Stimulated activated CD8-positive, alpha-beta memory T cell treated with anti-CD3 and anti-CD28 coated beads, Interleukin-4, amount 100 ng/mL, for 48 hours (primary cell): ENCODE measurements at places on chromosomes 3 and 15.

- DNase-seq, result no peak
Measured at GRCh38 chr3:131535596-131535995, 32.8 kb upstream of the MRPL3 start.

DNA sequence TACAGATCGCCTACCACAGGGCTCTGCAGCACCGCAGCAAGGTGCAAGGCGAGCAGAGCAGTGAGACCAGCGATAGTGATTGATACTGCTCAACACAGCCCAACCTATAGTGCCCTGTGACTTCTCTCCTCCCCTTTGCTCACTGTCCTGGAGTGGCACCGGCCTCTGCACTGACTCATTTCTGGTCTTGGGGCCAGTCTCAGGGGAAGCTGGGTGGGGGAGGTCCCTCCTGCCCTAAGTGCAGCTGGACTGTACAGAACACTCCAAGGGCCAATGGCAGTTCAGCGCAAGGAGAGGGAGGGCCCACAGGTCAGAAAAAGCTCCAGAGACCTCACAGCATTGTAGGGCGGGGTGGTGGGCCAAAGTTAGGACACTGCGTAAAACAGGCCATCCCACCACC, 2.5 kb upstream of the OGG1 start:
- DNase-seq, result no peak

DNA sequence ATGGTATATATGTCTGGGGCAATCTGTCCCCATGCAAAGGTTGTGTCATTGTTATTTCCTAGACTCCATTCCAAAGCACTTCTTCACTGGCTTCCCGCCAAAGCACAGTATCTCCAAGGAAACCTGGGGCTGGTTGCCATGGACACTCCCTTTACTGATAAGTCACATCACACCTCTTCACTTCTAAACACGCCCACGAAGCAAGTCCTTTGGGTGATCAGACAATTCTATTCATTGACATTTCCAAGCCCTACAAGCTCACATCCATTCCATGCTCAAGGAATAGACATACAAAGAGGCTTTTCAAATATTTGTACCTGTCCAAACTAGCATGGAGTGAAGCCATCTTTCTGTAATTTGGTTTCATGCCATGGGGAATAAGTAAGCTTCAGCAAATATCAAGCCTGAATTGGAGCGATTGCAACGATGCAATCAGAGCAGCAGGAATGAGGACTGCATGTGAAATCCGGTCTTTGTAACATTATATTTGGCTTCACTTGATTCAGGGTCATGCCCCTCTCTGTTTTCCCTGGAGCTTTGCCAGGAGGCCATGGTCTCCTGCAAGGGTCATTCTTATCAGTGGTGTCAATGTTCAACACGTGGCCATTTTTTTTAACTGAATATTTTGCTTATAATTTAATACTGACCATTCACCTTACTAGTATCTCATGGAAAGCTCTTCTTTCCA, 201.6 kb upstream of the TMC3 start:
- no peak for DNase-seq

GRCh38 chr15:76976572-76977270, 18.2 kb upstream of the PSTPIP1 start:
- no peak for DNase-seq

DNA sequence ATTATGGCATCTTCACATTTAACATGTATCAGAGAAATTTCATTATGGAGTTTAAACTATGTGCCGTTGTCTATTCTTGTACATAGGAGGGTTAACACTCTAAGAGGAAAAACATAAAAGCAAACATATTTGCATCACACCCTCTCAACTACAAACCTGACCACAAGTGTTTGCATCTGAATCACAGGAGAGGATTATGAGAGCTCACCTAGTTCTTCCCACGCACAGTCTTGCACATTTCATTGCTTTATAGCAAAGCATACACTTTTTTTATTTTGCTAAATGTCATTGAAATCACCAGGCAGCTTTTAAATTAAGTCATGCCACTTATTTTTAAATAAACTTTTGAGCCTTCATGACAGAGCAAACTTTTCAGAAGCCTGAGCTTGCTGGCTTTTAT, 12.5 kb downstream of the TRAT1 start:
- no peak for DNase-seq

GRCh38 chr15:62241135-62241770, 76.2 kb upstream of the C2CD4B start:
- no peak for DNase-seq

DNA sequence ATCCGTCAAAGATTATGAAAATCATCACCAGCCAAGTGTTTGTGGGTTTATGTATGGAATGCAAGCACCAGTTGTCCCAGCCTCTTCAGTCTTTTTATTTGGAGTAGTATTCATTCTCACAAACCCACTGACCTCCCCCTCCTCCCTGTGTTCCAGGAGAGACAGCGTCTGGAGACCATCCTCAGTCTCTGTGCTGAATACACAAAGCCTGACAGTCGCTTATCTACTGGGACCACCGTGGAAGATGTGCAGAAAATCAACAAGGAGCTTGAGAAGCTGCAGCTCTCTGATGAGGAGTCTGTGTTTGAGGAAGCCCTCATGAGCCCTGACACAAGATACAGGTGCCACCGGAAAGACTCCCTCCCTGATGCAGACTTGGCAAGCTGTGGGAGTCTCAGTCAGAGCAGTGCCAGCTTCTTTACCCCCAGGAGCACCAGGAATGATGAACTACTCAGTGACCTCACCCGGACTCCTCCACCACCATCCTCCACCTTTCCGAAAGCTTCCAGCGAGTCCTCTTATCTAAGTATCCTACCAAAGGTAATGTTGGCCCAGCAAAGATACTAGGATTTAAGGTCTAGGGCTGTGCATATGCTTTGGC, 54.2 kb downstream of the PHLDB2 start:
- no peak for DNase-seq

GRCh38 chr3:153096731-153097131, 65.3 kb upstream of the RAP2B start:
- DNase-seq, result no peak

- DNase-seq, result no peak
Measured at GRCh38 chr3:69867941-69868505, 128.8 kb downstream of the MITF start.

DNA sequence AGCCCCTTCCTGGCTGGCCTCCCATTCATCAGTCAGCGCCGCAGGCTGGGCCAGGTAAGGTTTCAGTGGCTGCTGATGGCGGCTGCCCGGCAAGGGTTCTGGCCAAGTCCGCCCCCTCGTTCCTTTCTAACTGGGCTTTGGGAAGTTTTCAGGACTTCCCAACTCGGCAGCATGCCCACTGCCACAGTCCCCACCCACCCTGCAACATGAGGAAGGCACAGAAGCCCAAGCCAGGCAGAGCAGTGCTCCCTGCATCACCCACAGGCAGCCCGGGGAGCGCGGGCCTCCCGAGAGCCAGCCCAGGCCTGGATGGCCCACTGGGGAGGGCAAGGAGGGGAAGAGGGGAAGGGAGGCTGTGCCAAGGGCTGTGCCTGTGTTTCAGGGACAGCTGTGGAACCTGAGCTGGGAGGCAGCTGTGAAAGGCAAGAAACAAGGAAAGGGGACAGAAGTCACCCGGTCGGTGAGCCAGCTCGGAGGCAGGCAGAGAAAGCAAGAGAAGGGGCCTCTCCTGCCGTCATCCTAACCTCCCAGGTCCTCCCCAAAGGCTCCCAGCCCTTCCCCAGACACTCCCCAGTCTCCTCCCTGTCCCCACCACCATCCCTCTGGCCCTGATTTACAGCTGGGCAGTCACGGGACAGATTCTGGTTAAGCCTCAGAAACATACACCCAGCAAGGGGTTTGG, 73.9 kb downstream of the CPN2 start:
- DNase-seq, result no peak

DNA sequence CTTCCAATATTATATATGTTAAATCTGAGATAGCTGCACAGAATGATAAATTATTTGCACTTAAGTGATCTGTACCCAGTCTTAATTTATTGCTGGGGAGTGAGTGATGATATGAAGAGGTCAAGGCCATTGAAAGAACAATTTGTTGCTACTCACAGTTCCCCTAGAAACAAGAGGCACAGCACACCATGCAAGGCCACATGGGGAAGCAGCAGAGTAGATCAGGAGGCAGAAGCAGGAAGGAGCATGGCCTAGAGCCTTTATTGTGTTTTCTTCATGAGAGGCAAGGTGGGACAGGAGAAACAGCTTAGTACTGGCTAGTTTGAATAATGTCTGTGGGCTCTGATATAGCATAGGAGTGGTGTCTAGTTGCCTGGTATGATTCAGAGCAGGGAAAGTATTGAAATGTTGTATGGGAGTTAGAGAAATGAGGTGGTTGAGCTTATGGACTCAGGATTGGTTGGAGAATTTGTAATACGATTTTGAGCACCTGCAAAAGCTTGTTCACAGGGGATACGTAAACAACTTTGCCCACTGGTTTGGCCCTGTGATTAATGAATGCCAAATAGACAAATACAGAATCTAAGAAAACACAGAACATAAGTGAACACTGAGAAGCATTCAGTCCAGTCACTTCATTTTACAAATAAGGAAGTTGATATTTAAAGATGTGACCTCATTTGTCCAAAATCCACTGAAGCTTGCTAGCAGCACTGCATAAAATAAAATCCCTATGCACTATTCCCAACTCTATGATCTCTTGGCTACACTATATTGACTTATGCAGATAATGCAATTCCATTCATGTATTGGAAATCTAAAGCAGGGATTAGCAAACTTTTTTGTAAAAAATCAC, 71.7 kb downstream of the TMCO5A start:
- DNase-seq, result no peak

GRCh38 chr15:60875681-60876080, 353.4 kb downstream of the RORA start:
- no peak for DNase-seq

- no peak for DNase-seq
Measured at GRCh38 chr15:36671017-36671416, 91.6 kb downstream of the CDIN1 start.

DNA sequence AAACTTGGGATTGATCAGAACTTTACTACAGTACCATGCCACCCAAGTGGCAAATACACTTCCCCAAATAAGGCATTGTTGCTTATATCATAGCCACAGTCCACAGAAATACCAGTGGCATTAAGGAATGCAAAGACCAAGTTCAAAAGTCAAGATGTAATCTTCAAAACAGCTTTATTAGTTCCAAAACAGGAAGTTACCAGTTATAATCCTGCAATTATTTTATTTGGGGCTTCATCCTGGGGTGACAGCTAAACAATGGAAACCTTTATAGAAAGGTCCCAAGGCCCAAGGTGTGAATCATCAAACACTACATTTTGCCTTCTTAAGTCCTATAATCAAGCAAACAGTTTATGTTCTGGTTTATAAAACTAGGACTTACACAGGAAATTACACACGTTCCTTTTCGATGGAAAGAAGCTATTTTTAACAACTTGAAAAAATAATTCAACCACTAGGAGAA, 30.3 kb upstream of the RNF7 start:
- DNase-seq, result no peak

DNA sequence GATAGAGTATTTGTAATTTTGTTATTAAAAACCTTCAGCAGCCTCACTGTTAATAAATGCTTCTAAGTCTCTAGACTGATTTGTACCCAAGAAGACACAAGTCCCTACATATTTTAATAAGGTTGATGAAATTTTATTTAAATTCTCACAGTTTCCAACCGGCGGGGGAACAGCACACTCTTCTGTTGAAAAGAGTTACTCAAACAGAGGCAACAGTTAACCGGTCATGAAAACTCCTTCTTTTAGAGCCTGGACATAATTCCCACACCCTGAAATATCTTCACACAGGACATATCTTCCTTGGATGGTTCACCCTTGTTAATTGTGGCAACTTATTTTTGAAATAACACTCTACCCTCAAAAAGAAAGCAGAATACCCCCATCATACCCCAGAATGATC, 278.8 kb downstream of the FOXP1 start:
- no peak for DNase-seq

DNA sequence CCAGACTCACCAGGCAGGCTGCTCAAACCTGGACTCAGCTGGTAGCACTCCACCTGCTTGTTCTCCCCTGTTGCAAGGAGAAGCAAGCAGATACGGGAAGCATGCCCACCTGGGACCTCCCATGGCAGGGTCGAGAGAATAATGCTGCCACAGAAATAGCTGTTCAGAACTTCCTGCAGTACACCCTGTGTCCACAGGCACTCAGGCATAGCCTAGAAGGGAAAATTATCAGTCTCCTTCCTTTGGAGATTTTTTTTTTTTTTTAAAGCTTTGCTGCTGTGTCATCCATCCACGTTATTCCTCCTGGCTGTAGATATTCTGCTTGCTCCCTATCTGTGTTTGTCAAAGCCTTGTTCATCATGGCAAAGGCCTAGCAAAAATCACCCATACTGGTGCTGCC, 32.7 kb upstream of the RPS17 start:
- DNase-seq, result no peak

GRCh38 chr3:161560008-161560637, 63.5 kb downstream of the OTOL1 start:
- DNase-seq, result no peak

- DNase-seq, result no peak
Measured at GRCh38 chr3:195151866-195152541, 119.0 kb downstream of the XXYLT1 start.

DNA sequence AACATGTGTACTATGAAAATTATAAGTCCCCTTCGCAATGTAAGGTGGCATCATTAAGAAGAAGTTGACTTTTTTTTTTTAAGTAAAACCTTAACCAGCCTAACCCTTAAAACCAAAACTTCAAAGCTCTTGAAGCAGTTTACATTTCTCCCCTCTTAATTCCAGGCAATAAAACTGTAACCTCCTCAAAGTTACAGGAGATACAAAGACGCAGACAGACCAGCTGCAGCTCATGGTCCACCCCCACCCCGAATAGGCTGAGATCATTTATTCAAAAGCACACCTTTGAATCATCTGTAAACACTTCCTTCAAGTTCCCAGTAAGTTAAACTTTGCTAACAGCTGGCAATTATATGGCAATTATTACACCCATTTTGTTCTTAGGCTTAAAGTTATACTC, 414.5 kb downstream of the ERC2 start:
- DNase-seq, result no peak

DNA sequence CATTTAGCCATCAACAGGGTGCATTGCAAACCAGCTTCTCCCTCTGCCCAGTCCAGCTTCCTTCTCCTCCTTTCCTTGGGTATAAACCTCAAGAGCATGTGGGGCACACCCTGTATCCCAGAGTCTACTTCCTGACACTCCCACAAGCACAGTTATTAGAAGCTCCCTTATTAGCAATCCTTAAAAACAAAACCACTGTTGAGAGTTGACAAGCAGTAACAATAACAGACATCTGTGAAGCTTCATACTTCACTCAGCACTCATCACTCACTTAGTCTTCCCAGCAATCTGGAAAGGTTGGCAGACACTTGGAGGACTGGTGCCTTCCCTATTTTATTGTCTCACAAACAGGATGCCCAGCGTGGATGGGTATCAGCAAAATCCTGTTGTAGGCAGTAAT, 155.5 kb upstream of the PROK2 start:
- DNase-seq, result no peak

GRCh38 chr3:89186456-89186855, 79.0 kb downstream of the EPHA3 start:
- no peak for DNase-seq
